Stimulated activated CD8-positive, alpha-beta memory T cell treated with anti-CD3 and anti-CD28 coated beads, Interleukin-15, amount 100 ng/mL, for 4 hours (primary cell): ENCODE measurements at places on chromosomes 3 and 15.

DNA sequence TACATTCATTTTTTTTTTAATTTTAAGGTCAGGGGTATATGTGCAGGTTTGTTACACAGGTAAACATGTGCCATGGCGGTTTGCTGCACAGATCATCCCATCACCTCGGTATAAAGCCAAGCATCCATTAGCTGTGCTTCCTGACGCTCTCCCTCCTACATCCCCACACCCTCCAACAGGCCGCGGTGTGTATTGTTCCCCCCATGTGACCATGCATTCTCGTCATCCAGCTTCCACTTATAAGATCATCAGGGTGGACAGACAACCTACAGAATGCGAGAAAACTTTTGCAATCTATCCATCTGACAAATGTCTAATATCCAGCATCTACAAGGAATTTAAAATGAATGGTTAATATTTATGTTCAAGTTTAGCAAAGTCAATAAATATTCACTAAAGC, 19.4 kb downstream of the ILDR1 start:
- DNase-seq, result no peak

- no peak for DNase-seq
Measured at GRCh38 chr3:97937205-97937604, 35.0 kb downstream of the RIOX2 start.

DNA sequence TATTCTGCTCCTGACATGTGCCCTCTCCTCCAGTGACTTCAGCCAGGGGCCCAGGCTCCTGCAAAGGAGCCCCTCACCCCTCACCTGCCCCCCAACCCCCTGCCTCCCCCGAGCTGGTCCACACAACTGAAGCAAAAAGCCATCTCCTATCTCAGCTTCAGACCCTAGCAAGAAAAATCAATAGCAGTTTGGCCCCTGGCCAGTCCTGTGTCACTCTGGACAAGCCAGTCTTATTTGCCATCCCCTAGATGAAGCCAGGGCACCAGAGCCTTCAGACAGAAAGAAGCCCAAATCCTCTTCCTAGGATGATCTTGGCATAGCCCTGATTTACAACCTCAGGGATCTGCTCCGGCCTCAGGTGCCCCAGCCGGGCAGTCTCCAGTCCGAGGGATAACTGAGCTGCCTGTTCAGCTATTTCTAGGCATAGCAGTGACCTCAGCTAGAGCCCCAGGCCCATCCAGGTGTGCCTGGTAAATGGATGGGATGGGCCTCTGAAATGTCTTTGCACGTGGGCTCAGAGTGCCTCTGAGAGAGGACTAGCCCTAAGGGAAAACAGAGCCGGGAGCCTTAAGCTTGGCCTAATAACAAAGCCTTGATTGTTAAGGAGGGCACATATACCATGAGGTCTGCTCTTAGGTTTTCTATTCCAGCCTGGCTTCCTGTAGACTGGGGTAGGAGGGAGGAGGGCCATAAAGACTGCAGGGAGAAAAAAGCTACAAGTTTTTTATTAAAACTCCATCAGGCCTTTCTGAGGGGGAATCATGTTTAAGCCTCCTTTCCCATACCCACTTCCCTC, 242.0 kb downstream of the SHQ1 start:
- DNase-seq, result no peak

DNA sequence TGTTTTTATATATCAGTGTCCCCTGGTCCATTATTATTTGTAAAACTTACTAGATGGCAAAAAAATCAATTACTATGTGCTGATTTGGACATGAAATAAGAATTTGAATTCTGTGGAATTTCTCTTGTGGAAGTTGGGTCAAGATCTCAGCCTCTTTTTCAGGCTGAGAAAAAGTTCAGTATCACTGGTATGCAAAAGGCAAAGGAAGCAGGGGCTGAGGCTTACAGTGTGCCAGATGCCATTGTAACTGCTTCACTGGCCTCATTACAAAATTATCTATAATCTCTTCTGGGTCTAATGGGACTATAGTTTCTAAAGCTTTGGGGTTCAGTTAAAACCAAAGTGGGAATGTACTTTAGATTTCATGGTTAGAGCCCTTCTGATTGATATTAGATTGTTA, 125.9 kb upstream of the SLC7A14 start:
- no peak for DNase-seq

DNA sequence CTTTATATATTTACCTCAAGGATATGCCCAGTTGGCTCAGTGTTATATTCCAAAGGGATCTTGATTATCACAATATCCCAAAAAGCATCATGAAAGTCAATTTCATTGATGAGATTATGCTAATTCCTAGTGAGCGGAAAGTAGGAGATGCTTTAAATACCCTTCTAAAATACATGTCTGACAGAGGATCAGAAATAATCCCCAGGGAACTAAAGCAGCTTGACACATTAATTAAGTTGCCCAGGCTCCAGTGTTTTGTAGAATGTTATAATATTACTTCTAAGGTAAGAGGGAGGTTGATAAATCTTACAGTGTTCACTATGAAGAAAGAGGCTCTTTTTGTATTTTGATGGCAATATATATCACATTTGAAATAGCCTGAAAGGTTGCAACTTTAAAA, 767.5 kb upstream of the ROBO1 start:
- DNase-seq, result no peak

GRCh38 chr15:59894835-59895234, 109.3 kb upstream of the FOXB1 start:
- DNase-seq, result no peak

GRCh38 chr3:167844528-167844927, 109.0 kb downstream of the SERPINI1 start:
- DNase-seq, result no peak

DNA sequence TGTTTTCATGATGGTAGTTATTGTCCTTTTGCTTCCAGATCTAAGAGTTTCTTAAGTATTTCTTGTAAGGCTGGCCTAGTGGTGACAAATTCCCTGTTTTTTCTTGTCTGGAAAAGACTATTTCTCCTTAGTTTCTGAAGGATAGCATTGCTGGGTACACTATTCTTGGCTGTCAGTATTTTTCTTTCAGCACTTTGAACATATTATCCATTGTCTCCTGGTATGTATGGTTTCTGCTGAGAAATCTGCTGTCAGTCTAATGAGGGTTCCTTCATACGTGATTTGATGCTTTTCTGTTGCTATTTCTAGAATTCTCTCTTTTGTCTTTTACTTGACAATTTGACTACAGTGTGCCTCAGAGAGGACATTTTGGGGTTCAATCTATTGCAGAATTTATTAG, 134.3 kb downstream of the CGGBP1 start:
- DNase-seq, result no peak

DNA sequence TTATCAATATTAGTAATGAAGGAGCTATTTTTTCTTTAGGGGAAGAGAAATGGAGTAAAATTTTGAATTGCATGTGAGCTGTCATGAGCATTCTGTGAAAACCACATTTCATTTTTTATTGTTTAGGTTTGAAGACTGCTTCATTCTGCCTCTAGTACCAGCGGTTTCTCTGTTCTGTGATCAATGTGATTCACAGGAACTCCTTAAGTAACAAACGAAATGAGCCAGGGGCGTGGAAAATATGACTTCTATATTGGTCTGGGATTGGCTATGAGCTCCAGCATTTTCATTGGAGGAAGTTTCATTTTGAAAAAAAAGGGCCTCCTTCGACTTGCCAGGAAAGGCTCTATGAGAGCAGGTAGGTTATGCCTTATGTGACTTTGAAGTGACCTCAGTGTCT, 13.0 kb downstream of the NIPA2 start:
- DNase-seq, result no peak

- no peak for DNase-seq
Measured at GRCh38 chr3:32882603-32883025, 64.8 kb downstream of the TRIM71 start.

GRCh38 chr15:61888074-61888780, 172.0 kb downstream of the VPS13C start:
- no peak for DNase-seq

DNA sequence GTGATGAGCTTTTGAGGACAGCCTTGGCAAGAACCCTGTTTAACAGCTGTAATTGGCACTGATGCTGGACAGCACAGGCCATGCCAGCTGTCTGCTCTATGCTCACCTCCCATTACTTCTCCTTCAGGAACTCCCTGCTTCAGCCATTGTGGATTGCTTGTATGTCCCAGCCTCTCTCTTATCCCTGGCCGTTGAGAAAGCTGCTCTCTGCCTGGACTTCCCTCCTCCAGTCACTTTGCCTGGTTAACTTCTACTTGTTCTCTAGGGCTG, 444.5 kb downstream of the EPHB1 start:
- no peak for DNase-seq

GRCh38 chr15:99454941-99455788, 110.6 kb upstream of the MEF2A start:
- no peak for DNase-seq

DNA sequence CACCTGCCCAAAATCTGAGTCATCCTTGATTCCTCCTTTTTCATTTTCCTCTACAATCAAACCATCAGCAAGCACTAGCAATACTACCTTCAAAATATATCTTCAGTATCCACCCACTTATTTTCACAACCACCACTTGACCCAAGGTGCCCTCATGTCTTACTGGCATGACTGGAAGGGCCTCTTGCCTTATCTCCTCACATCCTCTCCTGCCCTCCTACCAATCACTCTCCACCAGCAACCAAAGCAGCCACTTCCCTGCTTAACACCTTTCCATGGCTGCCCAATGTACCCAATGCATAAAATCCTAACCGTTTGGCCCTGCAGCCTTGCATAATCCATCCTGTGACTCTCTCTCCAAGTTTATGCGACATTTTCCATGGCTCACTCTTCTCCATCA, 76.0 kb downstream of the MTHFS start:
- no peak for DNase-seq

- DNase-seq, result no peak
Measured at GRCh38 chr3:106242781-106243180, 374.0 kb upstream of the CBLB start.

- peak; percentile 12 for DNase-seq
Measured at GRCh38 chr3:183116025-183116614, 16.8 kb upstream of the MCCC1 start.

DNA sequence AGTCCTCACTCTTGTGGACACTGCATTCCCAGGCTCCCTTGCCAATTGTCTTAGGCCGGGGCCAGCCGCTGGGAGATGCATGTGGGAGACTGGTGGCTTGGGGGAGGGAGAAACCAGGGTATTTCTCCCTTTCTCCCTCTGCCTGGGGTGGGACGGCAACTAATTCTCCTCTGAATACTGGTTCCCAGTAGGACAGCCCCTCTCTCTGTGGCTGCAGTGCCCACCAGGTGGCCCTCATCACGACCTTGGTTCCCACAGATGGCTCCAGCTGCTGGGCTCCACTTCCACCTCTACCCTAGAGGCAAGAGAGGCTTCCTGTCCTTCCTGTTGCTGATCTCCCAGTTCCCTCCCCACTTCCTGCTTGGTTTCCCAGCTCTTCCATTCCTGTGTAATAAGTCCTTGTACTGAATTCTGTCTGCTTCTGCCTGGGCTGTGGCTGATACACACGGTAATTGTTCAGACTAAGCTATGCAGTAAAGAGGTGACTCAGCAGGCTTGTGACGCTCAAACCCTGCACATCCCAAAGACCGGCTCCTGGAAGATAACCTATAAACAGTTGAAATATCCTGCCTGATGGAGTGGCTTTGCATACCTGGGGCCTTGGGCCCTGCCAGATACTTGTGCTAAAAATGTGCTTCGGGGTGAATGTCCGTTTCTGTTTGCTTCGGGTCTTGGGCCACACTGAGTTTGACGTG, 20.4 kb upstream of the COPG1 start:
- DNase-seq, result no peak

DNA sequence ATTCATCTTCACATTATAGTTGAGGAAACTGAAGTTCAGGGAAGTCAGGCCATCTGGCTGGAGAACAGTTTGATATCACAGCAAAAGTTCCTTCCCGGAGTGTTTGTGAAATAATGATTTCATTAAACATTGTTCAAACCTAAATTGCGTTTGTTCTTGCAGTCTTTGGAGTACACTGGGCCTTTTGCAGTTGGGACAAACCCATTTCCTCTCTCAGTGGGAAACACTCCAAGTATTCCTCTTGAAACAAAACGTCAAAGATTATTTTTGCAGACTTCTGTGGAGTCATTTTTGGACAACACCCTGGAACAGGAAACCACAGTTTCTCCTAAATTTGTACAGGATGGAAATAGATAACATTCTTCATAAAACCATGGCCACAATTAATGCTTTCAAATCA, 287.5 kb downstream of the PTPRG start:
- DNase-seq, result no peak

- DNase-seq, result no peak
Measured at GRCh38 chr3:13850161-13850945, 29.5 kb downstream of the WNT7A start.

- DNase-seq, result no peak
Measured at GRCh38 chr3:43212914-43213611, 73.3 kb upstream of the SNRK start.

DNA sequence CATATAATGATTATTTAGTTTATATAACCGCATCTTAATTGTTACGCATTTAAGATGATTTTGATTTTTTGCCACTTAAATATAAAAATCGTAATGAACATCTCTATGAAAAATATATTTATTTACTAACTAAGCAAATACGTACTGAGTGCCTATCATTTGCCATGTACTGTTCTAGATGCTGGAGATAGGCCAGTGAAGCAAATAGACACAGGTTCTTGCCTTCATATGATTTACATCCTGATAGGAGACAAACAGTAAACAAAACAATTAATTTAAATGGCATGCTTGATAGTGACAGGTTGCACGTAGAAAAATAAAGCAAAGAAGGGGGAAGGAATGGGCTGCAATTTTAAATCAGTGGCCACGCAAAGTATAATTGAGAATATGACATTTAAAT, 217.2 kb downstream of the KCNH8 start:
- no peak for DNase-seq

DNA sequence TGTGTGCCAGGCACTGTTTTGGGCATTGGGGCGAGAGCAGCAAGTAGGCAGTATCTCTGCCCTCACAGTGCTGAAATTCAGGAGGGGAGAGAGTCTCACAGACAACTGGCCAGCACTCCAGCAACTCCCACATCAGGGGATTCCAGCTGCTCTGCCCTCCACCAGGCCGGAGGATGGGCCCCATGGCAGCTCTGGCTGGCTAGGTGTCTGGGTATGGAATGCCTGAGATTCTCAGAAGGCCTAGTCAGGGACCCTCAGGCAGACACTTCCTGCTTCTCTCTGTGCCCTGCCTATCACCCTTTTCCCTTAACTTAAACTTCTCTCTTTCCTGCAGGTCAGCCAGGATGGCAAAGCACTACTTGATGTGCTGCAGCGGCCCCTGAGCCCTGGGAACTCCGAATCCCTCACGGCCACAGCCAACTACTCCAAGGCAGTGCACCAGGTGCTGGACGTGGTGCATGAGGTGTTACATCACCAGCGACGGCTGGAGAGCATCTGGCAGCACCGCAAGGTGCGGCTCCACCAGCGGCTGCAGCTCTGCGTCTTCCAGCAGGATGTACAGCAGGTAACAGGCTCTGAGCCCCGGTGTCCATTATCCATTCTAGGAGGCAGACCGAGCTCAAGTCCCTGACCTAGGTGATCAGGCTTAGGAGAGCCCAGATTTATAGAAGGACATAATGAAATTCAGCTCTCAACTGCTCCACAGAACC, 342.2 kb upstream of the ROPN1 start:
- no peak for DNase-seq

DNA sequence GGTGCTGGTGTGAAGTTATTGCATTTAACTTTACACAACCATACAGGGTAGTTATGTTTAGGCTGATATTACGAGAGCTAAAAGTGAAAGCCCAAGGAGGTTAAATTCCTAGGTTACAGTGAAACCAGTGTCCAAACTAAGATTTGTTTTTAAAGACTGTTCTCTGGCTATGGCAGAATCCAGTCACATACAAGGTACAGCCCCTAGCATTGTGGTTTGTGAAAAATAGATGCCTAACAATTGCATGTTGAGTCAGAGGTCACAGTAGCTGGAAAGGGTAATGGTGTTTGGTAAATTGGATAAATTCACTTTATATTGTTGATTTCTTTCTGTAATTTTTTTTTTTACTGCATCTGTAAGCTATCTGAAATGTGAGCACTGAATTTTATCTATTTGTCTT, 614.6 kb upstream of the TBL1XR1 start:
- no peak for DNase-seq
